ENCODE measurements at places on chromosomes 4 and X. TPM values are rescaled to one million over a fixed set of nuclear protein-coding genes. Genes with fewer than 3 reads are reported as not detected.

- no peaks in the 10 kb centered on the region for H3K27me3 ChIP-seq
- H3K36me3 ChIP-seq, result no peaks in the 10 kb centered on the region
- no peak for DNase-seq
- no peak overlapping the region for H3K4me3 ChIP-seq
- H3K4me1 ChIP-seq, result no peaks in the 10 kb centered on the region
These were observed 285.5 kb downstream of the PDGFC start for GRCh38 chr4:156686120-156686519.

- H3K4me1 ChIP-seq, result no peaks in the 10 kb centered on the region
- H3K36me3 ChIP-seq, result no peaks in the 10 kb centered on the region
- no peak for DNase-seq
These were observed 94.5 kb upstream of the GC start for GRCh38 chr4:71878376-71878775.

Gene H2BW2
- total RNA-seq, result not detected

- no peak for DNase-seq
- no peak overlapping the region for H3K27ac ChIP-seq
These were observed 35.6 kb upstream of the MAGEA8 start for GRCh38 chrX:149845385-149845784.

DNA sequence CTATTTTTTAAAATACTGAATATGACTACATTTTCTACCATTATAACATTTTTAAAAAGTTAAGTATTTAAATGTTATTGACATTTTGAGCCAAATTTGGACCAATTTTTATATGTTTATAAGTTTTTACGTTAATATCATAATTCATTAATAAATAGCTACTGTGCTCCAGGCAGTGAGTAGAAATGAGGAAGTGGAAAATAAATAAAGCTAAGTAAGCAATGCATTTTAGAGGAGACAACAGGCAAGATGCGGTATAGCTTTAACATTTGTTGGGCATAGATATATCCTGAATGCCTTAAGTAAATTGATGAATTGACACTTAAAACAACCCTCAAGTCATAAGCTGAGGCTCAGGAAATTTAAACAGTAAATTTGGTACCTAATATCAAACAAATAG, 474.8 kb downstream of the PCDH10 start:
- H3K27me3 ChIP-seq, result no peaks in the 10 kb centered on the region
- no peaks in the 10 kb centered on the region for H3K4me1 ChIP-seq
- no peak for DNase-seq
- no peak overlapping the region for H3K27ac ChIP-seq
- no peaks in the 10 kb centered on the region for H3K36me3 ChIP-seq

Gene RTL3
- 0.09 TPM for total RNA-seq

- no peaks in the 10 kb centered on the region for H3K27me3 ChIP-seq
- H3K4me1 ChIP-seq, result no peaks in the 10 kb centered on the region
- DNase-seq, result no peak
- no peak overlapping the region for H3K27ac ChIP-seq
- no peaks in the 10 kb centered on the region for H3K36me3 ChIP-seq
- H3K4me3 ChIP-seq, result no peak overlapping the region
These were observed 32.1 kb downstream of the NDUFB11 start for GRCh38 chrX:47112316-47112954.

Gene ENPEP
- total RNA-seq, result 5.6 TPM

DNA sequence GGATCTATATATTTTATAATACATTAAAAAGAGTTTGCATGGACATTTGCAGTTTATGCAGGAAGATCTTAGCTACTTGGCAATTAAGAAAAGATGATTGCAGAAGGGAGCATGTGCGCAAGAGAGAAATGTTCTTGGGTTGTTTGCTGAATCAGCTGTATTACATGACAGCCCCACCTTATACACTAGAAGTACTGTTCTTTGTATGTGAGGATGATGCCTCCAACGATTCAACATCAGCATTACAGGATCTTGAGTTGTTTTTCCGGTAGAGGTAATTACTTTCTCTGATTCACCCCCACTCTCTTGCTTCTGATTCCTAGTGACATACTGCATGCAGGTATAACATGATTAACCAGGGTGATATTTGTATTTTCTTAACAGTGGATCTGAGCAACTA, 140.8 kb downstream of the PCDH7 start:
- no peak overlapping the region for H3K27ac ChIP-seq
- no peak overlapping the region for H3K4me3 ChIP-seq
- no peaks in the 10 kb centered on the region for H3K4me1 ChIP-seq
- H3K36me3 ChIP-seq, result no peaks in the 10 kb centered on the region
- H3K27me3 ChIP-seq, result no peaks in the 10 kb centered on the region

DNA sequence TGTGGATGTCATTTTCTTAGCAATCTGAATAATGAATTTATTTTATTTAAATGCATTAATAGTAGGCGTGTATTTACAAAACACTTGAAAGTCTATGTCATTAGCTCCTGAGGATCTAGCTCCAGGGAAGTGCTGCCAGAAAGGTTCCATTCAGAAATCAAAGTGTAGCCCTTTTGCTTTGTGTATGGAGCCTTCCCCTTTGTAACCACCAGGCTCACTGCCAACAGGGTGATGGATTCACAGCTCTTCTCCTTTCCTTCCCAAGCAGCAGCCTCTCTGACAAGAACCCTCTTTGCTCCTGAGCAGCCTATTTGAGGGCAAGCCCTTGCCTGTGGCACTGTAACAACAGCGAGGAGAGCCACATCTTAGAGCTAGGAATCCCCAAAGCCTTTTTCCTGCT, 286.0 kb upstream of the RASGEF1B start:
- H3K36me3 ChIP-seq, result no peaks in the 10 kb centered on the region
- no peak overlapping the region for H3K27ac ChIP-seq
- no peaks in the 10 kb centered on the region for H3K4me1 ChIP-seq
- no peaks in the 10 kb centered on the region for H3K27me3 ChIP-seq

- no peaks in the 10 kb centered on the region for H3K36me3 ChIP-seq
- H3K4me1 ChIP-seq, result no peaks in the 10 kb centered on the region
- H3K27ac ChIP-seq, result no peak overlapping the region
- DNase-seq, result no peak
- H3K4me3 ChIP-seq, result no peak overlapping the region
- H3K27me3 ChIP-seq, result no peaks in the 10 kb centered on the region
These were observed 282.7 kb downstream of the ANKRD50 start for GRCh38 chr4:124429746-124430250.

Data from thymus (tissue), 14 donors.